ENCODE measurements at places on chromosomes 6 and 20. TPM values are rescaled to one million over a fixed set of nuclear protein-coding genes. Genes with fewer than 3 reads are reported as not detected.

The RNF144B gene
- total RNA-seq, result 15.0 TPM

The ADAT2 gene
- total RNA-seq, result 4.5 TPM

The TAGAP gene
- not detected for total RNA-seq

The ZNF165 gene
- 0.78 TPM for total RNA-seq

The MEA1 gene
- total RNA-seq, result 66.2 TPM

The PPP1R16B gene
- total RNA-seq, result not detected

The LINC00237 gene
- total RNA-seq, result not detected

The APOM gene
- 4.0 TPM for total RNA-seq

The TRIM40 gene
- total RNA-seq, result not detected

The SIRPB1 gene
- 1.1 TPM for total RNA-seq

The RIPK1 gene
- 31.6 TPM for total RNA-seq

The CRIP3 gene
- total RNA-seq, result 1.8 TPM

The SLC26A8 gene
- not detected for total RNA-seq

The AURKA gene
- 10.4 TPM for total RNA-seq

The MEI4 gene
- not detected for total RNA-seq

The GGT7 gene
- total RNA-seq, result 32.8 TPM

The FIG4 gene
- total RNA-seq, result 15.9 TPM

The WFDC10B gene
- not detected for total RNA-seq

The MLN gene
- not detected for total RNA-seq

The PDYN gene
- total RNA-seq, result not detected

The TUBB2A gene
- 92.3 TPM for total RNA-seq

The GMPR gene
- 7.8 TPM for total RNA-seq

The LY6G6F gene
- total RNA-seq, result not detected

The OPN5 gene
- total RNA-seq, result not detected

The ATP9A gene
- total RNA-seq, result 58.4 TPM

The OR12D2 gene
- total RNA-seq, result not detected

The SCRT2 gene
- total RNA-seq, result not detected

The CST4 gene
- total RNA-seq, result not detected

The TRAPPC3L gene
- not detected for total RNA-seq

The SOBP gene
- total RNA-seq, result 7.4 TPM

The COL21A1 gene
- 60.0 TPM for total RNA-seq

The CLVS2 gene
- total RNA-seq, result not detected

The UST gene
- 15.7 TPM for total RNA-seq

The RALY gene
- total RNA-seq, result 134 TPM

The GSTA3 gene
- not detected for total RNA-seq

The GRM4 gene
- 0.40 TPM for total RNA-seq

The ZNF334 gene
- 3.7 TPM for total RNA-seq

The PGC gene
- not detected for total RNA-seq

The CRISP2 gene
- total RNA-seq, result not detected

The RALGAPA2 gene
- total RNA-seq, result 15.2 TPM

The TPX2 gene
- 22.6 TPM for total RNA-seq

The TSPO2 gene
- total RNA-seq, result not detected

The ESR1 gene
- not detected for total RNA-seq

The GTF3C6 gene
- 64.9 TPM for total RNA-seq

The ID1 gene
- 8.2 TPM for total RNA-seq

The ENPP5 gene
- not detected for total RNA-seq

The SLC22A7 gene
- total RNA-seq, result not detected

The LHFPL5 gene
- not detected for total RNA-seq

The MDFI gene
- 75.9 TPM for total RNA-seq

The WFDC5 gene
- not detected for total RNA-seq
